ENCODE measurements at places on chromosomes 1 and 21. TPM values are rescaled to one million over a fixed set of nuclear protein-coding genes. Genes with fewer than 3 reads are reported as not detected.

The PSMG1 gene
- total RNA-seq = 32.8 TPM

- DNase-seq = no peak
Observed at GRCh38 chr21:26923986-26924385, 42.9 kb downstream of the ADAMTS5 start.

The PDZK1IP1 gene
- total RNA-seq = not detected

DNA sequence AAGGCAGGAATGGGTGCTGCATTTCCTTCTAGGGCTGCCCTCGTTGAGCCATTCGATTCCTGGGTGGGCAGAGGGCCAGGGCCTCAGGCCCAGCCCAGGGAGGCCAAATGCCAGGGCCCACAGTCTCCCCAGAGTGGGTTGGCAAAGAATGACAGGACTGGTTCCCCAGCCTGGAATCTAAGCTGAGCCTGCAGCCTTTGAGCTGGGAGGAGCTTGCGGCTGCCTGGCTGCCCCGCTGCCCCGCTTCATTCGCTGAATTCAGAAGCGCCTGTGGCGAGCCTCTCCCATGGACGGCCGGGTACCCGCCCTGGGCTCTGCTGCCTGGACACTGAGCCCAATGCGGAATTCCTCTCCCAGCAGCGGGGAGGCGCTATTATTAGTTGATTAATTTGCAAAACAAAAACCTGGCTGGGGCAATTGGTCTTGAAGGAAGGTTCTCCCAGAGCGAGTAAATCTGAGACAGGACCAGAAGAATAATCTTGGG lies 32.3 kb upstream of the TARDBP start:
- peak; percentile 93 for DNase-seq

The GSTM5 gene
- 7.1 TPM for total RNA-seq

DNA sequence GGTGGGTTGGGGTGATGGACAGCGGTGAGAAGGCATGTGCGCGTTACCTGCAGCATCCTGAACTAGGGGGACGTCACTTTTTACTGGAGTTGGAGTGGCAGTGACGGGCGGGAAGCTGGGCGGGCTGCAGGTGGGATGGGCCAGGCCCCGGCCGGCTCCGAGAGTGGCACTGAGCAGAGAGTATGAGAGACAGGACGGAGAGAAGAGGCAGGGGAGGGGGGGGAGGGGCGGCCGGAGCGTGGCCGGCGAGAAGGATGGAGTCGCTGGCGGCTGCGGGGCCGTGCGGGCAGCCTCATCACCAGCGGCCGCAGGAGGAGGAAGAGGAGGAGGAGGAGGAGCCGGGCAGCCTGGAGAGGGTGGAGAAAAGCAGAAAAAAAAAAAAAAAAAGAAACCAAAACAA lies 154.5 kb downstream of the CASZ1 start:
- DNase-seq = no peak

DNA sequence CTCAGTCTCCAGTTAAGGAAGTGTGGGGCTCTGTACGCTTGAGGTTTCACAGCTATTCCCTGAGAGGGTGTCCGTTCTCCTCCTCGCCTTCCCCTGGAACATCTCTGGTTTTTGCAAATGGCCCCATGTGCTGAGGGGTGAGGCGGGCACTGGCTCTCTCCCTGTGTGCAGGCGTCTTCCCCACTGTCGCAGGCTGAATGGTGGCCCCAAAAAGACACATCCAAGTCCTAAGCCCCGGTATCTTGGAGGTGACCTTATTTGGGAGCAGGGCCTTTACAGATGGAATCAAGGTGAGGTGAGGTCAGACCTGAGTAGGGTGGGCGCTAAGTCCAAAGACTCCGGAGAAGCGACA lies 98.0 kb upstream of the TMPRSS2 start:
- no peak for DNase-seq

- DNase-seq = no peak
Observed at GRCh38 chr1:45282351-45282750, 44.3 kb upstream of the HPDL start.

- no peak for DNase-seq
Observed at GRCh38 chr1:235297579-235297978, 30.4 kb downstream of the ARID4B start.

- DNase-seq = peak; percentile 80
Observed at GRCh38 chr1:43836267-43836951, 97.2 kb upstream of the ARTN start.

The NID1 gene
- 305 TPM for total RNA-seq

DNA sequence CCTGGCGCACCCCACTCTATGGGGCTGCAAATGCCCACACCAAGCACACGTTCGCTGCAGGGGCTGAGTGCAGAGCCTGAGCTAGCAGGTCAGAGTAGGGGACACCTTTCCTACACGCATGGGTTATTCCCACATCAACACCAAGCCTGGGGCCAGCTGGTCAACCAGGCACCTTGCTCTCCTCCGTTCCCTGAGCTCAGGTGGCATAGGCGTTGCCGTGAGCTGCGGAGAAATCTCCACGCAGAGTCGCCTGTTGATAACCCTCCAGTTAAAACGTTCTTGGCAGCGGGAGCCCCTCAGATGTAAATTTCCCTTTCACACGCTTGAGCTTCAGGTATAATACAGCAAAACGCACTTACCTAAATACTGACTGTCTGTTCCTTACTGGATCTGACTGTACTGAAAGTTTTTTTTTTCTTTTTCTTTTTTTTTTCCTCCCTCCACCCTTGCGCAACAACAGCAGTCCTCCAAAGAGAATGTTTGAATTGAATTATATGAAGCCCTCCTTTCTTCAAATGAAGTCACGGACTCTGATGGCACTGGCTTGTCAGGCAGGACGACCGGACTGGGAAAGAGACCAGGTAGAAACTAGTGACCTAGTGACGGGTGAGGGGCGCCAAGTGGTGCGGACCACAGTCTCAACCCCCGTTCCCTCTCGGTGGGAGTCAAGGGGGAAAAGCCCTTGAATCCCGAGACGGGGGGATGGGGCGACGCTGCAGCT lies 2.1 kb downstream of the BRINP3 start:
- DNase-seq = no peak

GRCh38 chr1:1135339-1136136 lies 19.6 kb upstream of the C1orf159 start:
- no peak for DNase-seq

The OPTC gene
- total RNA-seq = not detected

- DNase-seq = no peak
Observed at GRCh38 chr1:20172033-20172590, 13.8 kb upstream of the UBXN10 start.

- no peak for DNase-seq
Observed at GRCh38 chr1:93702828-93703183, 21.2 kb upstream of the BCAR3 start.

DNA sequence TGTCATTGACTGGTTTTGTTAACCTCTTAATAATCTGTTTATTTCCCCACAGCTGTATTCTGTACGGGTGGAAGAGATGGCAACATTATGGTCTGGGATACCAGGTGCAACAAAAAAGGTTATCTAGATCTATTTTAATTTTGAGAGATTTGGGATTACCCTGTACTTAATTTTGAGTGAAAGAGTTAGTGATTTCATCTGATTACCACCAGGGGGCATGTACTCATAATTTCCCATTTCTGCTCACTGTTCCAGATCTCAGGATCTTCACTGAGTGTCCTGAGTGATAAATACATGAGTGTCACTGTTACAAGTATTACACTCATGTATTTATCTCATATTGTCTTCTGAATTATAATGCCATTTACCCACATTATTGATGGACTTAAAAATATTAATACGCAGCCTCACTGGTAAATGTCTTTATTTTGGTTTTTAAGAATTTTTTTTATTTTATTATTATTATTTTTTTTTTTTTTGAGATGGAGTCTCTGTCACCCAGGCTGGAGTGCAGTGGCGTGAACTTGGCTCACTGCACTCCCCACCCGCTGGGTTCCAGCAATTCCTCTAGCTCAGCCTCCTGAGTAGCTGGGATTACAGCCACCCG lies 27.4 kb downstream of the DTL start:
- DNase-seq = no peak

GRCh38 chr1:94616506-94616905 lies 74.9 kb upstream of the F3 start:
- no peak for DNase-seq

DNA sequence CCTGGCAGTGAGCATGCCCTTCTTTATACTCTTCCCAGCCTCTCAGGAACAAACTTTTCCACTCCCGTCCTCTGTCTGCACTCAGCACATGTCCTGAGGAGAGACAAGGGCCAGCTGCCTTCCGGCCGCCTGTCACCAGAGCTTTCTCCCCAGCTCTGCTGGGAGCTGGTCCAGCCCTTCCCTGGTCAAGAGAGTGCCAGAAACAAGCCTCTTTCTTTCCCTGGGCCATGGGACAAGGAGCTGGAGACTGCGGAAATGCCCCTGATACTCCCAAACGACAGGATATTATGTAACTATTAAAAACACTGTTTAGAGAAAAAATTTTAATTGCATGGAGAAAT lies 10.4 kb downstream of the LAMB3 start:
- no peak for DNase-seq

GRCh38 chr1:76501586-76502219 lies 365.6 kb upstream of the ST6GALNAC5 start:
- no peak for DNase-seq

The GJA4 gene
- total RNA-seq = 41.0 TPM

- DNase-seq = no peak
Observed at GRCh38 chr1:9008236-9008635, 18.0 kb downstream of the SLC2A7 start.

GRCh38 chr1:85799737-85800136 lies 91.5 kb upstream of the ZNHIT6 start:
- DNase-seq = no peak

The MAP1LC3C gene
- total RNA-seq = 5.4 TPM

DNA sequence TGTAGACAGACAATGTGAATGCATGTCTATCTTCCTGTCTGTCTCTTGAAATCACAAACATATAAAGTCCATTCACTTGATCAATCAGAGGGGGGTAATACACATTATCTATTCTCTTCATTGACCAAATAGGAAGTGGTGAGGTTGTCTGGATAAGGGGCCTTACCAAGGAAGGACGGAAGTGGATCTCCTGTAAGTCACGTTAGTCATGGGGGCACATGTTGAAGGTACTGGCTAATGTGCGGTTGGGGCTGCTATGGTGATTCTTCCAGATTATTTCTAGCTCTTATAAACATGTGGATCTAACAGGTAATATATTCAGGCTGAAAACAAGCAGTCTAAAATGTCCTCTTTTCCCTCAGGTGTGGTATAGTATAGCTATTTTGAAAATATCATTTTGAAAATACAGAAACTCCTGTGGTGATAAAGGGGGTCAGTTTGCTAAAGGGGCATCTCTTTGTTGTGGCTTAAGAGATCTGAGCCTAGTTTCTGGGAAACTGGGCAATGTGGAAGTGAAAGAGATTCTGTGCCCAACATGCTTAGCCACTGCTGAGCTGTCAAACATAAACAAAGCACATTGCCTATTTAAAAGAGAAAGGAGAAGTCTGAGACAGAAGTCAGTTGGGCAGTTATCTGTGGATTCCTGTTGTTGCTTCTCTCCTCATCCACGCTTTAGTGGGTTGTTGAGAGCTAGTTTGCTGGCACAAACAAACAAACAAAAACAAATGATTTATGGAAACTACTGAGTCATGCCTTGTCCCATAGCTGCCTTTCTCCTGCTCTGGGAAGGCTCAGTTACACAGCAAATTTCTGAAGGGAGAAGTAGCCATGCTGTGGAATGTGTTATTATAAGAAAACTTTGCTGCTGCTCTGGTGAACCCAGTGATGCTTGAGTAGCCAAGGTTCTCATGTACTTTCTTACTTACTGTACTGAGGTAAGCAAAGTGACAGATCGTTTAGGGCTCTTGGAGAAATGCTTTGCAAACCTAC lies 166.9 kb downstream of the HLX start:
- DNase-seq = no peak

The GBP4 gene
- 5.7 TPM for total RNA-seq

GRCh38 chr1:76425201-76426145 lies 350.9 kb downstream of the ST6GALNAC3 start:
- DNase-seq = no peak

DNA sequence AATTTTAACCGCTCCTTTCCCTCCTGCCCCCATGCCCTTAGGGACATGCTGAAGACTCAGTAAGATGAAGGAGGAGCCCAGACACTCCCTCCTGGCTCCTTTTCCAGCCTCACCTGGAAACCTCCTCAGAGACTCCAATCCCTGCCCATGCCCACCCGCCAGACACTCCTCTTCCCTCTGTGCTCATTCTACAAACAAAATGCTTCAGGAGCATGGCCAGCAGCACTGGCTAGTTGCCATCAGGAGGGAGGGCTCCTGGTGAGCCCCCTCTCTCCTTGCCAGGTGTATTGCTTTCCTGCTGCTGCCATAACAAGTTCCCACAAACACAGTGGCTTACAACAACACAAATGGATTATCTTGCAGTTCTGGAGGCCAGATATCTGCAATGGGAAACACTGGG lies 126.1 kb downstream of the PSMG1 start:
- DNase-seq = no peak

DNA sequence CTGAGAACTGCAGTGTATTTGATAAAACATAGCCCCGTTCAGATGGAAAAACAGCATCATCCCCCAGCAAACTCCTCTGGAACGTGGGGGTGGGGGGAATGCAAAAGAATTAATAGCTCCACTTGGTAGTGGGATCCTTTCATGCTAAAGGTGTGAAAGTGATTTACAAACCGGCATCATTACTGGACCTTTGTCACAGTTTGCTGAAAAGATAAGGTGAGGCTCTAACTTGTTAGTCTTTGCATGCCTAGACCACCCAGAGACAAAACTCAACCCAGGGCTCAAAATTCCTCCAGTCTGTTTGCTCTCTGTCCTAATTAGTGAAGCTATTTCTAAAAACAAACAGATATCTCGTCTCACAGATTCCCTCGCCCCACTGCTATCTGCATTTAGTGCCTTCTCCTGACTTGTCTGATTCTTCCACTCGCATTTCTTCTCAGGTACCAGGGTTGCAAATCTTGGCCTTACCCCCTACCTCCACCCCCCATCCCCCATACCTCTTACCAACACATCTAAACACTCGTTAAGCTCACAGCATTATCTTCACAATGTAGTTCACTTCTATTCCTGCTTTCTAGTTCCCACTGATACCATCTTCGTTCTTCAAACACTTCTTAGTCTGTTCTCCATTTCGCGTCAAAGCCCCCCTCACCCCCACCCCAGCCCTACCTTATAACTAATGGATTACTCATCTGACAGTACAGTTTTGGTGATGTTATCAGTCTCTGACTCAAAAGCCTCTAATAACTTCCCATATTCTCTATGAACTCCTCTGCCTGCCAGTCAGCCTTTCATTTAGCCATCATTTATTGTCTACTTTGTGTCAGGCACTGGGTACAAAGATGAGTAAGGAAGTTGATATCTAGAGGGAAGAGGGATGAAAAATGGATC lies 11.8 kb downstream of the IER5 start:
- no peak for DNase-seq

- DNase-seq = peak; percentile 97
Observed at GRCh38 chr1:11272832-11273594, at the start of gene UBIAD1. TSS of gene UBIAD1 (plus strand) at chr1:11273198. CDS start at chr1:11273532, 334 bp downstream.

The TBX19 gene
- total RNA-seq = 0.99 TPM

The CFAP74 gene
- total RNA-seq = not detected

All from esophagus muscularis mucosa (tissue), 4 donors.